ENCODE measurements at places on chromosomes 7 and 10. TPM values are rescaled to one million over a fixed set of nuclear protein-coding genes. Genes with fewer than 3 reads are reported as not detected.

DNA sequence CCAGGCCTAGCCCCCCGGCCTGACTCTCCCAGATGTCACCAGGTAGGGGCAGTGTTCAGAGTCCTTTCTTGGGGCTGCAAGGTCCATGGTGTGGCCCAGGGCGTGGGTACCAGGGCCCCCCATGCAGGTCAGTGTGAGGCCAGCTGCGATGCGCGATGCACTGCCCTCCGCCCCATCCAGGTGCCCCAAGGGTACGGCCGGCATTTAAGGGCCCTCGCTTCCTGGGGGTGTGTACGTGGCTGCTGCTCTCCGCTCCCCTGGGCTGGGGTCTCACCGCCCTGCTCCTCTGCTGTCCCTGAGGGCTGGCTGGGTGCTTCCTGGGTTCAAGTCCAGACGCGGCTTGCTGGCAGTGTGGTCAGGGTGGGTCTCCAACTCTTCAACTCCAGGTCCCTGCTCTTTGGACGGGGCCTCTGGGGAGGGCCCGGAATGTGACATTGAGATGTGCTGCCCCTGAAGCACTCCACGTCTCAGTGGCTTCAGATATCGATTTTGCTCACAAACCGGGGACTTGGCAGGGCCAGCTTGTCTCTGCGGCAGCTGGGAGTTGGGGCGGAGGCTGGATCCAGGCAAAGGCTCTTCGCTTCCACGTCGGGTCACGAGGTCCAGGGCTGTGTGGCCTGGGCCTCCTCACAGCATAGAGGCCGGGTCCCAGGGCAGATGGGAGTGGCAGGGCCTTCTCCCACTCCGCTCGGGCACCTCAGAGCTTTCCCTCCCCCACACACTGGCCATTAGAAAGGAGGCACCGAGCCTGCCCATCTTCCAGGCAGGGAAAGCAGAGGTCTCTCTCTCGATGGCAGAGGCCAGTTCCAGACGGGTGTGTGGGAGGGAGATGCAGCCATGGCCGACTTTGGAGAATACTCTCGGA lies 93.2 kb downstream of the UNCX start:
- no peak for ATAC-seq

- no peak for ATAC-seq
Observed at GRCh38 chr7:14341200-14341775, 351.8 kb upstream of the ETV1 start.

DNA sequence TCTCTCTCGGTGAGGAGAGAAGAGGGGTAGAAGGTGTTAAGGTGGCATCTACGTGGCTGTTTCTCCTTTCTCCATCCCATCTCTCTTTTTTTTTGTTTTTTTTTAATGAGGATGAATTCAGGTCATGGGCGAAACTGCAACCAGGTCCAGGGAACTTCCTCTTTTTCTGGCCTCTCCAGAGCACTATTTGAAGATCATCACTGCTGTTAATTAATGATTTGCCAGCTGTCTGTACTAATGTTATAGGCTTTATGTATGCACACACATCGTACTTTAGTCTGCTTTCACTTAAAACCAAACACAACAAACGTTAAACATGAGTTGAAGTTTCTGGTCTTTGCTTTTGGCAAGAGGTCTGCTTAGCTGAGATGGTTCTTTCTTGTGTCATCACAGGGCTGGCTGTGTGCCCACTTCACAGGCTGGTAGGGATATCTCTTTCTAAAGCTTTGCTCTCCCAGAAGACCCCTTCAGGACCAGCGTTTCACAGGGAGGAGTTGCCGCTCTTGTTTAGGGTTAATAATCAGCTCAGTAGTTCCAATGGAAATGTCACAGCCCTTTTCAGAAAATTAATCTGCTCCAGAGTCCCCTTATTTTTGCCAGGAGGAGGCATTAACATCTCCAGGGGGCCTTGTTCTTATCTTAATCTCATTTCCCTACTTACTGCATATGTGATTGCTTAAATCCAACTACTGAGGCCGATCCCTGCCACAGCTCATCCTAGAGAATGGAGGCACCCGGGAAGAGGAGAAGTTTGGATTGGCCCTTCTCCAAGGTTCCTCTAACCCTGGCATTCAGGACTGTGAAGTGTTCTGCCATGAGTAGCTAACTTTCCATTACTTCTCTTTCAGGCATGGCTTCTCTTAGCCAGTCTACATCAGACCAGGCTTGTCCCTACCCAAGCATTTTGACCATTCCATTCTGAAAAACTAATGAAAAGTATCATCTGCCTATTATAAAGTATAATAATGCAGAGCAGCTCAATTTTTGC lies 273.9 kb upstream of the NFE2L3 start:
- ATAC-seq, result no peak

PIK3CG gene
- not detected for total RNA-seq

GFRA1 gene
- 0.64 TPM for total RNA-seq

DNA sequence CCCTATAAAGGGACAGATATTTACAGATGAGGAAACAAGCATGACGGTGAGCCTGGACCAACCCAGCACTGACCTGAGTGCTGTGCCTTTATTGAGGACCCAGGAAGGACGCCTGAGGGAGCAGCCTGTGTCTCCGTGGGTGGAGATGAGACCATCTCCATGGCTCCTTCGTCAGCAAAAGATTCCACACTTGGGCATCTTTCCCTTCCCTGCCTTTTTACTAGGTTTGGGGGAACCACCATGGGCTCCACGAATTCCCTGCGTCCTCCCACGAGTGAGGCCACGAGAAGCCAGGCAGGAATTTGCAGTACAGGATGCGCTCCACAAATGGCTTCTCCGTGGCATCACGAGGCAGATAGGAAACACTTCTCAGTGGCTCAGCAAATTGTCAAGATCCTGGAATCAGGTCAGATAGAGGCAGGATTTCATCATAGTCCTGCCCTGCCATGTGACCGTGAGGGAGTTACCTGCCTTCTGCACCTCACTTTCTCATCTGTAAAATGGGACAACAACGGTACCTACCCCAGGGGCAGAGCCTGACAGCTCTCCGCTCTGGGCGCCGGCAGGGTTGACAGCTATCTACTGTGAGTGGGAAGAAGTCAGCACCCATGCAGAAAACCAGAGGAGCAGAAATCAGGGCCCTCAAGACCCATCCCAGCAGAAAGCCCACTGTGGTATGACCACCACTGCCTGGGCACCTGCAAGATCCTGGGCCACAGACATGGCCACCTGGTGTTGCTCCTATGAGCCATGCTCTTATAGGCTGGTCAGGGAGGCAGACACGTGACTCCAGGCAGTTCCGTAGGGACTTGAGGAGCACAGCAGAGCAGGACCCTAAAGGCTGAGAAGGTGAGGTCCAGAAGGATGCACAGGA lies 80.1 kb downstream of the GRID1 start:
- ATAC-seq, result no peak

DNA sequence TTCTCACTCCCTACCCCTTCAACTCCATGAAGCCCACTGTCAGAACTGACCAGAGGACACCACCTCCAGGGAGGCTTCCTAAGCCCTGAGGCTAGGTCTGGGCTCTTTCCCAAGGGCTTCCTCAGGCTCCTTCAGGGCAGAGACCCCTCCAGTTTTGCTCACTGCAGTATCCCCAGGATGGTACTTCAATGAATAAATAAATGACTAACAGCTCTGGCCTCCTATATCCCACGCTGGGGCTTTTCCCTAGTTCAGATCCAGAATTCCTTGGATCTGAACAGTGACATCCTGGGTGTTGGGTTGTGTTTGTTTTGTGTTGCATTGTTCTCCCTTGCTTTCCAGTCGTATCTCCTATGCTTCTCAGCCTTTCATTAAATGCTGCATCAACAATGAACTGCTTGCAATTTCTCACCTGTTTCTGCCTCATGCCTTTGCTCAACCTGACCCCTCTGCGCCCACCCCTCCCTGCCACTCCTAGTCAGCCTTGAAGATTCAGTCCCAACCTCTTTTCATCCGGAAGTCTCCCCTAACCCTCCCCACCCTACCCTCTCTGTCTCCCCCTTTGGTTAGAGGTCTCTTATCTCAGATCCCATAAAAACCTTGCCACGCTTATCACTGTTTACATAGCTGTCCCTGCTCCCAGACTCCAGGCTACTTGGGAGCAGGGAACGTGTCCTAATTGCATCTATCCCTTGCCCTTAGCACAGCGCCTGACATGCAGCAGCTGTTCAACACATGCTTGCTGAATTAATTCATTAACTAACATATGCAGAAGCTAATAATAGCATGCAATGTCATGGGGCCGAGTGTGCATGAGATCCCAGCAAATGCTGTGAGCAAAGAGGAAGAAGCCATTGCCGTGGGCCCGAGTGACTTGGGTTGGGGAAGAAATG lies 41.7 kb downstream of the PPP1R3C start:
- ATAC-seq, result peak; percentile 73

DNA sequence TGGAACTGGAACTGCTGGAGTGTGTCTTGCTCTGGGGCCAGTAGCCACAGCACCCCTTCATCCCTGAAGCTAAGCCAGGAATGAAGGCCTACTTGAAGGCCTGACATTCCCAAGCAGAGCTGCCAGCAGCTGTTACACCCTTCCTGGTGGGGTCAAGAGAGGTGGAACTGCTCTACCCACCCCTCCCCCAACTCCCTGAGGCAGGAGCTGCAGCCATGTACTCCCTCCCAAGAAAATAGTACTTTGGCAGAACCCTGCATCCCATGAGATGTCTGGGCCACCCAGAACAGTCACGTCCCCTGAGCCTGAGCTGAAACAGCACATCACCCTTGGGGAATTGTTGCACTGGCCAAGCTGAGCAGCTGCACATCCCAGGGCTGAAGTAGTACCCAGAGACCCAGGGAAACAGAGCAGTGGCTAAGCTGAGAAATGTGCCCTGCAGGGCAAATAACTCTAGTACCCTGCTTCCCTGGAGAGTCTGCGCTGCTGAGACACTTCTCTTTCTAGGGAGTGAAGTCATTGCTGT lies 63.4 kb upstream of the PLA2G12B start:
- ATAC-seq, result peak; percentile 42

TCERG1L gene
- total RNA-seq, result 2.6 TPM

COBL gene
- 58.4 TPM for total RNA-seq

DNA sequence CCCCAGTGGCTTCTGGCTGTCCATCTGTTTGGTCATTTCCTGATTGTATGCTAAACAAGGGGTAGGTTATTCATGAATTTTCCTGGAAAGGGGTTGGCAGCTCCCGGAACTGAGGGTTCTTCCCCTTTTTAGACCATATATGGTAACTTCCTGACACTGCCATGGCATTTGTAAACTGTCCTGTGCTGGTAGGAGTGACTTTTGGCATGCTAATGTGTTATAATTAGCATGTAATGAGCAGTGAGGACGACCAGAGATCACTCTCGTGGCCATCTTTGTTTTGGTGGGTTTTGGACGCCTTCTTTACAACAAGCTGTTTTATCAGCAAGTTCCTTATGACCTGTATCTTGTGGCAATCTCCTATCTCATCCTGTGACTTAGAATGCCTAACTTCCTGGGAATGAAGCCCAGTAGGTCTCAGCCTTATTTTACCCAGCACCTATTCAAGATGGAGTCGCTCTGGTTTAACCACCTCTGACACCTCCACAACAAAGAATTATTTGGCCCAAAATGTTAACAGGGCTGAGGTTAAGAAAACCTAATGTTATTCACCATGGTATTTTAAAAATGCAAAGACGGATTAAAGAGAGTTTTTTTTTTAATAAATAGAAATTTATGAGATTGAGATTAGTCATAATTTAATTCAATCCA lies 2.4 kb upstream of the PTN start:
- no peak for ATAC-seq

DNA sequence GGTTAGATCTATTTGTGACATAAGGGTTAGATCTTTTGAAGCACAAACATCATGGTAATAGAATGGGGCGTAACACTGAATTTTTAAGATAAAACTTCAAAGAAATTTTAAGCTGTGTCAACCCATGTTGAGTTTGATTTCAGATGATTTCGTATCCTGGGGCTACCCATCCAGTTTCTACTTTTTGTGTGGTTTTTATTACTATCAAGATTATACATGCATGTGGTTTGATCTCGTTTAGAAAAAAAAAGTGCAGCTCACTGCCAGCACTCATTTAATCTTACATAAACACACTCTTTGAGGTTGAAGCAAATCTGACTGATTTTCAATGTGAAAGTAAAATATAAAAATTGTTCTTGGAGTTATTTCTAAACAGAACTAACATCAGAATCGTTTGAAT lies 140.8 kb upstream of the GRB10 start:
- ATAC-seq, result no peak

DNA sequence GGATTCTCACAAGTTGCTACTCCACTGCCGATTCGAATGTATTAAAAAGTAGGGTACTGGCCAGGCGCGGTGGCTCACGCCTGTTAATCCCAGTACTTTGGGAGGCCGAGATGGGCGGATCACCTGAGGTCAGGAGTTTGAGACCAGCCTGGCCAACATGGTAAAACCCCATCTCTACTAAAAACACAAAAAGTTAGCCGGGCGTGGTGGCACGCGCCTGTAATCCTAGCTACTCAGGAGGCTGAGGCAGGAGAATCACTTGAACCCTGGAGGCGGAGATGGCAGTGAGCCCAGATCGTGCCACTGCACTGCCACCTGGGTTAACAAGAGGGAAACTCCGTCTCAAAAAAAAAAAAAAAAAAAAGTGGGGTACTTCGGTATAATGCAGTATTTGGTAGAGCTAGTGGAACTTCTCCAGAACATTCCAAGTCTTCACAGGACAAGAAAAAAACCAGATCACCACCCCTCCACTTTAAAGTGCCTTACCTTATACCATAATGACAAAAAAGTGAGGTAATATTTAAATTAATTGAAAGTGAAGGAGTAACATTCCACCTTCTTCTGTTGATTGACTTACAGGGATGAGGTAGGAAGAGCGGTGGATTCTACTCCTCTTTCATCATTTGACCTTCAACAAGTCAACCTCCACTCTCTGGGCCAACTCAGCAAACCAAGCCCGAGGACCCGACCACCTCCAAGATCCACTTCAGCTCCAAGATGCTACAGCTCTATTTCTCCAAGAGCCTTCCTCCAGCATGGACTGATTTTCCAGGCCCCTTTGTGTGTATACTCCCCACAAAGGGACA lies 2.0 kb downstream of the BAZ1B start:
- no peak for ATAC-seq

ABLIM1 gene
- total RNA-seq, result 149 TPM

KCNIP2 gene
- total RNA-seq, result 3.6 TPM

DNA sequence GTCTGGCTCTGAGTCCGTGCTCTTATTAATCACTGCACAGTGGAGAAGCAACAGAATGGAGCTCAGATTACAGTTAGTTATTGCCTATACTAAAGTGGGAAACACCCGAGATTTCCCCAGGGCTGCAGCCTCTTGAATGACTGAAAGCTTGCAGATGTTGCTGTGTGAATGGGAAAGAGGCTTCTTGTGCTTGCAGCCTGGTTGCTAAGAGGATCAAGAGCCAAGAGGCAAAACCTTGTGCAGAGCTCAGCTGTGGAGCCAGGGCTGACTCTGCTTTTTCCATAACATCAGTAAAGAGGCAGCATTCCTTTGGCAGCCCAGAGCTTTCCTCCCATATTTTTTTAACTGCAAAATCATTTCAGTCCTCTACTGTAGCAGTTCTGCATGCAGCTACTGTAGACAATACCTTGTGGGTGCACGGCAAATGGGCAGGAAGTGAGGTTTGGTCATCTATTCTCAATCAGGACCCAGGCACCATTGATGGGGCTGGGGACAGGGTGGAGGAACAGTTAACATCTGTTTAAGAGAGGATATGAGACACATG lies 86.5 kb downstream of the RALA start:
- peak; percentile 99 for ATAC-seq

DNA sequence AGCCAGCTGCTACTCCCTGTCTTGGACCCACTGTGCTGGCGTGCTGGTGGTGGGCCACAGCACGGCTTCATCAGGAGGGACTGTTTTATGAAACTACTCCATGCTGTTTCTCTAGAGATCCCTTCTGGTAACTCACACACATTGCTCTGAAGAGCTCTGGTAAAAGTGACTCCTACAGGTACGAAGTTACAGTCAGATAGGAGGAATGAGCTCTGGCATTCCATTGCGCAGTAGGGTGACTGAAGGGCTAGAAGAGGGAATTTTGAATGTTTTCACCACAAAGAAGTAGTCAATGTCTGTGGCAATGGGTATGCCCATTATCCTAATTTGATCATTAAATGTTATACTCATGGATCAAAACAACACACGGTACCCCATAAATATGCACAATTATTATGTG lies 609 bp downstream of the MAT1A start:
- no peak for ATAC-seq
